ENCODE measurements at places on chromosomes 11 and 22.
A peak's percentile ranks its signal among the peaks of the same experiment; 100 is the strongest.

DNA sequence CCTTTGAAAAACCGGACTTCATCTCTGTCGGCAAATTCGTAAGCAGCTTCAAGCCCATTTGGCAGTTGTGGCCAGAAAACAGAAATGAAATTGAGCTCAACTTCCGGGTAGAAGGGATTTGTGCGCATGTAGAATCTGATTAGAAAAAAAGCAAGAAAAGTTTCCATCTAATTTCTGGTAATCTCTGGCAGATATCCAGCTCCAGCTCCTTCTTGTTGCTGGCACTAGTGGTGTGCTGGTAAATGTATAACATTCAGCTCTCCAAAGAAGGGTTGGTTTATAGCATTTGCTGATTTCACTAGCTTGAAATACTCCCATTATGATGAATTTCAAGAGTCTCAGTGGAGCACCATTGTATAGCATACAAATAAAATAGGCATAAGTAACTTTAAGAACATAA lies 5.4 kb downstream of the MMP1 start:
- DNase-seq = no peak

GRCh38 chr11:83655976-83656375 lies 369.8 kb upstream of the CCDC90B start:
- no peak for DNase-seq

- no peak for DNase-seq
These were observed 38.1 kb downstream of the LARGE2 start for GRCh38 chr11:45960387-45961095.

DNA sequence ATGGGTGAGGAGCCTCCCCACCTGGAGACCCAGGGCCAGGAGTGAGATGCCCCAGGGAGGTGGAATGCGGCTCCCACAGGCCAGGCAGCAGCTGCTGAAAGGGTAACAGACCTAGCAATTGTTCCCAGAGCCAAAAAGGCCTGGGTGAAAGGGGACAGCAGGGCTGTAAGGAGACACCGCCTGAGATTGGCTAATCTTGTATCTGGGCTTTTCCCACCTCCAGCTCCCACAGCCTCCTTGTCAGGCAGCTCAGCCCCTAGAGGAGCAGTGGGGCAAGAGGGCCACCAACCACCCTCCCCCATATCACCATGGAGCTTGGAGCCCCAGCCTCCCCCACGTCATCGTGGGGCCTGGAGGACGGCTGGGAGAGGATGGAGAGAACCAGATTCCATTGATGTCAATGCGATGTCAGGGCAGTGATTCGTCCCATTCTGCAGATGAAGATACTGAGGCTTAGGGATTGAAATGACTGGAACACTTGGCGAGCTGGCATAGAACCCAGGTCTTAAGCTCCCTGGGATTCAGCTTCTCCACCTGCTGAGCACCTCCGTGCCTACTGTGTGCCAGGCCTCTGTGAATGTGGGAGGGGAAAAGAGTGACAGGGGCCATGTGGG lies 2.9 kb upstream of the MGAT3 start:
- no peak for DNase-seq

GRCh38 chr11:43920598-43921419 lies 21.6 kb upstream of the C11orf96 start:
- peak; percentile 76 for DNase-seq

DNA sequence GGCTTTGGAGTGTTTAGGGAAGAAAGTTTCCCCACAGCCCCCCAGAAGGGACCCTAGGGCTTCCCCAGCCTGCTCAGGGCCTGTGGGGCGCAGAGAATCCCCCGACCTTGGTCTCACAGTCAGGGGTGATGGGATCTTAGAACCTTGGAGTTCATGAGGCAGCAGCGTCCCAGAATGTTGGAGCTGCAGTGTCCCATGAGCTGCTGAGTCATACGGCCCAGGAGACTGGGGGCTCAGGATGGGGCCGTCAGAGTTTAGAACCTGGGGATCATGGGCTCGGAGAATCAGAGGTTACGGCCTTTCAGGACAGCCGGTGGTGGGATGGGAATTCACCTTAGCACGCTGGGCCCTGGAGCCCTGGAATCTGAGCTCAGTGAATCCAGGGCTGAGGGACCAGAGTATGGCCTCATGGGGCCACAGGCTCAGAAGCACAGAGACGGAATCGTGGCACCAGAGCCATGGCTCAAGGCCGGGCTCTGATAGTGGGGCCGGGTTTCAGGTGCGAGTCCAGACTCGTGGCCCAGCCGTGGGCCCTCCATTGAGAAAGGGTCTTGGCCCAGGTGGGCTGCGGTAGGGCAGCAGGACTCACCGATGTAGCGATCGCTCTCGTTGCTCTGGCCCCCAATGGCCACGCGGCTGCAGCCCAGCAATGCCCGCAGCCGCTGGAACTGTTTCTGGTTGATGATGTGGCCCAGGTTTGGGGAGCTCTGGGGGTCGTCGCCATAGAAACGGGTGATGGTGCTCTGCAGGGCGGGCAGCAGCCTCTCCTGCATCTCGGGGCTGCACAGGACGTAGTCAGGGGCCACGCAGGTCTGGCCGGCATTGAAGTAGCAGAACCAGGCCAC lies 9.5 kb downstream of the ALDH3B2 start:
- no peak for DNase-seq

DNA sequence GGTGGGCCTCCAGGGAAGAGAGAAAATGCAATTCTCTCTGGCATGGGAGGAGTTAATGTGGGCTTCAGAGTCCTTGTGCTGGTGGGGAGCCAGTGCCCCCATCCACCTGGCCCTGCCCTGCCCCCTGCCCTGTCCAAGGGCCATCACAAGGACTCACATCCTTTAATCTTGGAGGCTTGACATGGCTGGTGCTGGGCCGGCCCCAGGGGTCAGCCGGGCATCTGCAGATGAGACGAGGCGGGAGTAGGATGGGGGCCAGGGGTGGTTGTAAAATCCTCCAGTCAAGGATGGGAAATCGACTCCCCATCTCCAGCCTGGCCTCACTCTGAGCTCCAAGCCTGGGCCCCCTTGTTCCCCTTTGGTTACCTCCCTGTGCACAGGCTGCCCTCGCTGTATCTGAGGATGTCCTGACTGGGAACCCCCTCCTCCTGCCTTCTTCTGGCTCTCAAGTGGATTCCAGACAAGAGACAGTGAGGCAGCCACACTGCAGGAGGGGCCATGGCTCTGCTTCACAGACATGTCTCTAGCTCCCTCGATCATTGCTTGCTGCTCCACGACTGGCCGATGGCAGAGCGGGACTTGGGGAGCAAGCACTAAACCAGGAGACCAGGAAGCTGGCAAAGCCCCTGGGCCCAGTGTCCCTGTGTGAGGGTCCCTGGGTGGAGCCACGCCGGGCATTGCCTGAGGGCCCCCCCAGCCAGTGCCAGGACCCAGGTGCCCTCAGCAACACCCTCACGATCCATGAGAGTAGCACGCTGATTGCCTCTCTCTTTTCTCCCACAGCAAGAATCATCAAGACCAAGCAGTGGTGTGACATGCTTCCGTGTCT lies 1120.5 kb downstream of the BRD1 start:
- DNase-seq = no peak

Data from activated CD4-positive, alpha-beta T cell treated with anti-CD3 and anti-CD28 coated beads, Interleukin-2, Interleukin-6, amounts not matched to agents 100 ng/mL and 50 ng/mL, durations not matched to agents 16 hours and 8 hours (primary cell).